Esophagus squamous epithelium (tissue), 5 donors: ENCODE measurements at places on chromosomes 5 and 9.

GRCh38 chr5:38011668-38012188 lies 171.9 kb upstream of the GDNF start:
- no peak for DNase-seq

DNA sequence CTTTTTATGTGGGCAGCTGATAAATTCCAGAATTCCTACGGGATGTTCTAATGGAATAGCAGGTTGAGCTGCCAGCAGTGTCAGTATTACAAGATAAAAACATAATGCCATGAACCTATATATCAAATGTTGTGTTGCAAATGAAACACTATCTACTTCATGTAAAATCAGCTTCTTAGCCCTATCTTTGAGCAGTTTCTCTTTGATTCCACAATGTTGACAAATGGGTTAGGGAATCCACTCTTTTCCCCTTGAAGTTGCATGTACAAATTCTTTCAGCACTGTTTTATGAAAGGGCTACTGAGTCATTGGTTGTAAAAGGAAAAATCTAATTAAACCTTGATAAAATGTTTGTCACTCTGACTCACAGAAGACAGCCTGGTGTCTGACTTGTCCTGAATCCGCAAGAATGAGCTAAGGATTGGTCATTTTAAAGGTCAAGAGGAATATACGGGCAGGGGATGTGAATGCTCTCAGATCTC lies 950.6 kb upstream of the NUDT12 start:
- no peak for DNase-seq

DNA sequence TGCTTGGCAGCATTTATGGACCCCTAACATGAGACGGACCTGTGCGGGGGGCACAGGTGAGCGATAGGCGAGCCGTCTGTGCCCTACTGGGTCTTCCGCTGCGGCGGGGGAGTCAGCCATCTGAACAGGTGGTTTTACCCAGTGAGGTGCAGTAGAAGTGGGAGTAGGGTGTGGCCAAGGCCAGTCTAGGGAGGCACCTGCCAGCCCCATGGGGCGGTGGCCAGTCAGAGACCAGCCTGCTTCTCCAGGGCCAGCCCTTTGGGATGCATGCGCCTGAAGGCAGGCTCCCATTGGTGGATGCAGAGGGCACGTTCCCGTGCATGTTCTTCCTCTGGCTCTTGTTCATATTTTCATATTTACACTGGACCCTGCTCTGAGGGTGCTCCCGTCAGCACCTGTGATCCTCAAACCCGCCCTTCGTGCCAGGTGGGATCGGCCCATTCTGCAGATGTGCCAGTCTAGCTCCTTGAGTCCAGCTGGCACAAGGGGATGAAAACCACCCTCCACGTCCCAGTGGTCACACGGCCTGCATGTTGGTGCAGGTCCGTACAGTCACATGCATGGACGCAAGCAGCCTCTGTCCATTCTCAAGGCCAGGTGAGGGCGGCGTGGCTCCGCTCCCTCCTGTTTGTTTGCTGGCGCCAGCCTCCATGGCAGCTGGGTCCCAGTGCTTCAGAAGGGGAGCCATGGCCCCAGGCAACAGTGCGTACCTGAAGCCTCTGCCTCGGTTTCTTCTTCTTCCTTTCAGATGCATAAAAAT lies 9.0 kb downstream of the COL5A1 start:
- no peak for DNase-seq

DNA sequence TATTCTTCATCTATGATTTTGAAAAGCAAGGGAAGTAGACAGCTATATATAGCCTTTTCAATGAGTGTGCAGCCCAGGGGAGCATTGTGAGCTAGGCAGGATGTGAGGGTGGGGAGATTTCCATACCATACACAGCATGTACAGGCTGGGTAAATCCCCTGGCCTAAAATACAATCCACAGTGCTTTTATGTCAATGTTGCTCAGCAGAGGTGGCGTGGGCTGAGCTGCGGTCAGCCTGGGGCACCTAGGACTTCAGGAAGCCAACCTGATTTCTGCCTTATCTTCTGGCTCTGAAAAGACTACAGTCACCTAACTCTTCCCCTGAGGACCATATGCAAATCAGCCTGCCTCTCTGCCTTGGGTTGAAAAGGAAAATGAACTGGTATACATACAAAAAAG lies 6.3 kb upstream of the GARIN3 start:
- no peak for DNase-seq

DNA sequence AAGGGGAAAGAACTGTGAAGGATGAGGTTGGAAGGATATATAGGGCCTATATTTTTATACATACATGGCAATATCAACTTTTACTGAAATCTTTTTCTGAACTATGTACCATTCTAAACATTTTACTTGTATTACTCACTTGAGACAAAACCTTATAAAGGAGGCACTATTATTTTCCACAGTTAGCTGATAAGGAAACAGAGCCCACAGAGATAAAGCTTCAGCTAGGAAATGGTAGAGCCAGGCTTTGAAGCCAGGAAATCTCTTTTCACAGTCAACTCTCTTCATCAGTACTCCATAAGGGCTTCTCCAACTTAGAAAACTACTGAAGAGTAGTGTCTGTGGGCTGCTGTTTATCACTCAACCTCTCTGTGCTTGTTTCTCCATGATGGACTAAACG lies 613.7 kb downstream of the PRELID2 start:
- no peak for DNase-seq

- no peak for DNase-seq
Measured at GRCh38 chr5:45639040-45639439, 57.1 kb downstream of the HCN1 start.

- no peak for DNase-seq
Measured at GRCh38 chr9:84711398-84711777, 41.9 kb downstream of the NTRK2 start.

GRCh38 chr5:4735261-4735660 lies 404.9 kb upstream of the ADAMTS16 start:
- DNase-seq, result no peak

DNA sequence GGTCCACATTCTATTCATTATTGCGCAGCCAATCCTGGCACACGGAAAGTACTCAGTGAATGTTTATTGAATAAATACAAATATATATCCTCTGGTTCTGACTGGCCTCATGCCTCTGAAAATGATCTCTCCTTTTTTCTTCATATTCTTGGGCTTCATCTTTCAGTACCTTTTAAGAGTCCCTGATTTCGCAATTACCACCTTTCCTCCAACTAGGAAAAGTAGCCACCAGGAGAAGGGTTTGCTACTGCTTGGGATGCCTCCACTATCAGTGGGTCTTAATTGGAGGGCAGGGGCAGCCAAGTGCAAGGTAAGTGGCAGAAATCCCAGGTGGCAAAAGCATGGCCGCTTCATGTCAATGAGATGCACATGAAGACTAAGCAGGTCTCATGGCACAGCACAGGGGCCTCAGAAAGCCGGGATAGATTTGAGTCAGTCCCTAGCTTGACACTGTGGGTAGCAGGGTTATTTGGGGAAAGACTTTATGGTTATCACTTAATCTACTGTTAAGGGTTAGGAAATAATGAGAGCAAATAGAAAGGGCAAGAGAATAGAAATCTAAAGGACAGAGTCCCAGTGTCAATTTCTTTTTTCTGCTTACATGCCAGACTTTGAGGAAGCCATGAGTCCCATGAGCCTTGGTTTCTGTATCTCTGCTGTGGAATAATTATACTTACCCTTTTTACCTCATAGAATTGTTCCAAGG lies 361.1 kb downstream of the MAN2A1 start:
- no peak for DNase-seq

GRCh38 chr5:57067597-57067924 lies 106.3 kb upstream of the GPBP1 start:
- DNase-seq, result no peak

DNA sequence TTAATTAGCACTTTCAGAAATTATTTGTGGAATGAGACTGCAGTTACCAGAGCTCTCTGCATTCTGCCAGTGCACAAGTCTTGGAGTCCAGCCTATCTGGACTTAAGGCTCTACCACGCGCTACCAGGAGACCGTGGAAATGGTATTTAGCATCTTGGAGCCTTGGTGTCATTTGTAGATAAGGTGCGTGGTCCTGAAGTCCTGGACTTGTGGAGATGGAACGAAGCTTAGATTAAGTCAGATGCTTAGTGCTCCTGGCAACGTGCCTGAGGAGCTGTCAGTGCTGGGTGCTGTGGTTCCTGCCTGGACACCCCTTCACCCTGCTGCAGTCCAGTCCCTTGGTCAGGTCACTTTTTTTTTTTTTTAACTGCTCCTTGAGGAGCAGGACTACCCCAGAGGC lies 59.7 kb downstream of the RCL1 start:
- no peak for DNase-seq
